ENCODE measurements at places on chromosomes 12 and 14. TPM values are rescaled to one million over a fixed set of nuclear protein-coding genes. Genes with fewer than 3 reads are reported as not detected.

The CRACR2A gene
- total RNA-seq: 2.1 TPM

The KRT82 gene
- total RNA-seq: not detected

The MYO1H gene
- not detected for total RNA-seq

The CNPY2 gene
- 261 TPM for total RNA-seq

The PSME2 gene
- total RNA-seq: 170 TPM

The CFAP73 gene
- total RNA-seq: not detected

The ABCD2 gene
- under 0.01 TPM for total RNA-seq

All from melanocyte of skin (primary cell).